CD8-positive, alpha-beta memory T cell (primary cell): ENCODE measurements at places on chromosomes 5 and 9. TPM values are rescaled to one million over a fixed set of nuclear protein-coding genes. Genes with fewer than 3 reads are reported as not detected.

ZNF483 gene
- 2.8 TPM for total RNA-seq

GRCh38 chr5:139147483-139148087, 50.6 kb downstream of the SIL1 start:
- DNase-seq = no peak

GRCh38 chr5:81774374-81774773, 23.5 kb upstream of the SSBP2 start:
- no peak for DNase-seq

PCDHA9 gene
- not detected for total RNA-seq

SETX gene
- total RNA-seq = 39.3 TPM

DNA sequence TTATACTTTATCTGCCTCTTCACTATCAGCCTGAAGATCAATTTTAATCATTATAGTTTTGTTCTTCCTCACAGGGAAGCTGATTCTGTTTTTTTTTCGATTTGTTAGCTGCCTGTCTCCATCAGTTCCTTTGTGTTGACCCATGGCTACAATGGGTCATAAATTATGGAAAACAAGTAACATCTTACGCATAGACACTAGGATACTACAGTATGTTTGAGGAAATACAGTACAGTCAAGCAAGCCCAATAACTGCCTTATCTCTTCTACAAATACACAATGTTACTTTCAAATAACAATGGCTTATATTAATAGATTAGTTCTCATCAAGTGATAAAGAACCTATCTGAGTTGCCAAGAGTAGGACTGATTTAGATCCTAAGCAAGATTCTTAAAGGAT, 160.5 kb upstream of the FREM1 start:
- no peak for DNase-seq

PCDHB5 gene
- not detected for total RNA-seq

DNA sequence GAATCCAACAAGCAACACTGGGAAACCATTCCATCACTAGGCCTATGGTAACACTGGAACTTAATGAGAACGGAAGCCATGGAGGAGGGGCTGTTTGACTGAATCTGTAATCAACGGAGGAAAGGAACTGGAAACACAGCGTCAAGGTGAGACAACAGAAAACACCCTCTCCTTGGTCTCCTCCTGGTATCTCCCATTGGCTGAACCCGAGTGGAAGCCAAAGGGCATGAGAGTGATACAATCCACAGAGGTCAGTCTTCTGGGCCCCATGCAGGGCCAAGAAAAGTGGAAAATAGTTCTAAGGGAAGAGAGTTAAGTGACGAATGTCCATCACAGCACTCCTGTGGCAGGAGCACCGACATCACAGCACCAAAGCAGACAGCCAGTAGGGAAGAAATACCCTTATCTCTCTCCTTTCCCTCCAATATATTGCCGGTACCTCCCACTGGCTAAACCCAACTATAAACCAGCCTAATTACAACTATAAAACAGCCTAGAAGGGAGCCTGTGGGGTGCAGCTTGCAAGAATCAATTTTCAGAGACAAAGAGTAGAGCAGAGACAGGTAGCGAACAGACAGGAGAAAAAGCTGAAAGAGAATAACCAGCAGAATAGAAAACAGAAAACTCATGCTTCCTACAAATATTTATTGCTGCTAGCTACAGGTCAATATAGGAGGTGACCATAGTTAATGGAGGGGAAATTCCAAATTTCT, 107.4 kb upstream of the IFNE start:
- no peak for DNase-seq

SLC6A7 gene
- not detected for total RNA-seq

SNCAIP gene
- not detected for total RNA-seq

- DNase-seq = no peak
Measured at GRCh38 chr5:147061431-147061830, 173.4 kb upstream of the STK32A start.

DNA sequence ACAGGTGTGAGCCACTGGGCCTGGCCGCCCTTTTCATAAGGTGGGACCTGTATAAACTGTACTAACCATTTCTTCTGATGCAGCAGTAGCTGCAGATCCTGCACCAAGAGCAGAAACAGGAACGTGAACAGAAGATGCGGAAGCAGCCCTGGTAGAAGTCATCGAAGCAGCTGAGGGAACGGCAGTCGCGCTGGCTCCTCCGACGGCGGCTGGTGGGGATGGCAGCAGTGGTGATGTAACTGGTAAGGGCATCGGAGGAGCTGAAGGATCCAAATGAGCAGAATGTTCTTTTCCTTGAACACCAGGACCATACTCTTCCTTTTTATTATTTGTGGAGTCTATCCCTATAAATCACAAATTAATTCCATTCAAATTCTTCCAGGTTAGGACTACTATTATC, 32.1 kb downstream of the POC5 start:
- DNase-seq = no peak

DNA sequence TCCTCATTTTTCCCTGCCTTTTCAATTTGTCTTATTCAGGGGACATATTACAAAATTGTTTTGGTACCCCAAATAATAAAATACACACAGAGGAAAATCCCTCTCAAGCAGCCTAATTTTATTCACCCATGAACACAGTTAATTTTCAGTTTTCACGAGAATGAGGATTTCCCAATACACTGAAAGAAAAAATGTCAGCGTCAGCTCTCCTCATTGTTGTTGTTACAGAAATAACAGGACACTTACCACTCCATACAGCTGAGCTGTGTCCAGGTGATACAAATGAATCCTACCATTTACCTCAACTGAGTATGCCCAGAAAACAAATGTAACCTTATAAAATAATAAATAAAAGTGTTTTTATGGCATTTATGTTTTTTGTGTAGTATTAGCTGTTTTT, 144.6 kb upstream of the PCA3 start:
- no peak for DNase-seq
